ENCODE measurements at places on chromosomes 11 and 22.
A peak's percentile ranks its signal among the peaks of the same experiment; 100 is the strongest.

DNA sequence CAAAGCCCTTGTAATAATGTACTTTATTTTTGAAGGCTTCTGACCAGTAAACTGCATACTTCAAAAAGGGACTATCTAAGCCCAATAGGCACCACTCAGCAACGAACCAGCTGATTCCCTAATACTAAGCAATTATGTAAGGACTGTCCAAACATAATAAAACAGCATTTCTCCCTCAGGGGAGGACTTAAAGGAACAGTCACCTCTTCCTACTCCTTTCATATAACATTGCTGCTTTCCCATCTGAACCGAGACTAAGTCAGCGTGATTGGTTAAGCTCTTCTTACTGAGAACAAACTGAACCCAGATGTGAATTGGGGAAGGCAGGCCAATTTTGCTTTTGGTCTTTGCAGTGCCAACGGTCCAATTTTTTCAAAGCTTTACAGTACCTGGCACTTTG, 420.0 kb downstream of the METTL15 start:
- no peak for DNase-seq

DNA sequence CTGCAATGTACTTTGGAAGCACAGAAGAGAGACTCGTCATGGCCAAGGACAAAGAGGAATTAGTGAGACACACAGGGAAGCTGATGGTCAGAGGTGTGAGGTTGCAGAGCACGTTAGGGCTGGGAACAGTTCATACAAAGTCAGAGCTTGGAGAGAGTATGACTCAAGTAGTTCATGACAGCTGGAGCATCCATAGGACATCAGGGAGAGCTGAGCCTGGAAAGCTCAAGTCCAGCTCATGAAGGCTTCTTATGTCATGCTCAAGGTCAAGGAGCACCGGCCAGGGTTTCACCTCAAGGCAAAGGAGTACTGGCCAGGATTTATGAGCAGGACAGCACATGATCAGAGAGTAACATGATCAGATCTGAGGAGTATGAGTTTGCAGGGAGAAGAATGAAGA, 64.6 kb upstream of the CHST1 start:
- no peak for DNase-seq

DNA sequence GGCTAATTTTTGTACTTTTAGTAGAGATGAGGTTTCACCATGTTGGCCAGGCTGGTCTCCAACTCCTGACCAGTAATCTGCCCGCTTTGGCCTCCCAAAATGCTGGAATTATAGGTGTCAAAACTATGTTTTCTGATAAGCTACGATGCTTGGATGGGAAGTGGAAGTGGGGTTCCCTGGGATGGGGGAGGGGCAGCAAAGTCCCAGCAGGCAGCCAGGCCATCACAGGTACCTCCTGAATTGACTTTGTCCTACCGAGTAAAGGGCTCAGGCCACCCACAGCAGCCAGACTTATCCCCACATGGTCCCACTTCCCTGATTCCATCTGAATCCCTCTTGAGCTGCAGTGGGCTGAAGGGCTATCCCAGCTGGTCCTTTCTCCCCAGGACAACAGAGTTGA, 6.9 kb downstream of the FTH1 start:
- DNase-seq = no peak

- no peak for DNase-seq
Measured at GRCh38 chr11:34449013-34449412, 10.3 kb downstream of the CAT start.

GRCh38 chr22:46262449-46263215, 511 bp downstream of the PKDREJ start:
- DNase-seq = peak; percentile 9

- no peak for DNase-seq
Measured at GRCh38 chr11:6270584-6271246, 11.1 kb downstream of the CCKBR start.

DNA sequence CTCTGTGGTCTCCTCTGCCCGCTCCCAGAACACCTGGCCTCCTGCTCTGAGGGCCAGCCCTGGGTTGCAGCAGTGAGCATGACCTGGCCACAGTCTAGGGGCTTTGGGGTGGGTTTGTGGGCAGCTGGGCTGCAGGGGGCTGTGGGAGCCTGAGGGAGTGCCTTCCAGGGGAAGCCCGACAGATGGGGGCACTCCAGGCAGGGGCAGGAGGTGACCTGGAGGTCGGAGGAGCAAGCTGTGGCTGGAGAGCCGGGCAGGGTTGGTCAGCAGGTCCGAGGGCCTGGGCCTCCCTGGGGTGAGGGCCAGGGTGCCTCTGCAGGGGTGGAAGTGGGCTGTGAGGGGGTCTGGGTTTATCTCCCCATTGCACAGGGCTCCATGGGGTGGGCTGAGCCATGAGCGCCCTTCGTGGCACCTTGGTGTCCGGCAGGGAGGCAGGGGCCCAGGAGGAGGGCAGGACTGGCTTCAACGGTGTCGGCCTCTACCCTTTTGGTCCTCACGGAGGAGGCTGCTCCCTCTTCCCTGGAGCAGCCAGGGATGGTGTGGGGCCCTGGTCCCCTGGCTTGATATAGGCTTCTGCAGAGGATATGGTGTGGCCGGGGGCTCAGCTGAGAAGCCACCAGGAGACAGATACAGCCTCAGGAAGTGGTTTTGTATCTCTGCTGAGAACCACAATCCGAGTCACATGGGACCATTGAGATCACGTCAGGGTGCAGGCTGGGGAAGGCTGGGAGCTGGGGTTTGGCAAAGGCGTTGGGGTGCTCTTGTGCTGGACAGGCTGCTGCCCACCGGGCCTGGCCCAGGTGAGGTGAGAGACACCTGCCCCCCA, 22.3 kb downstream of the KCNQ1 start:
- DNase-seq = peak; percentile 26

- no peak for DNase-seq
Measured at GRCh38 chr11:78331711-78332110, 85.9 kb downstream of the GAB2 start.

- DNase-seq = no peak
Measured at GRCh38 chr22:50105208-50106100, 15.6 kb downstream of the MOV10L1 start.

DNA sequence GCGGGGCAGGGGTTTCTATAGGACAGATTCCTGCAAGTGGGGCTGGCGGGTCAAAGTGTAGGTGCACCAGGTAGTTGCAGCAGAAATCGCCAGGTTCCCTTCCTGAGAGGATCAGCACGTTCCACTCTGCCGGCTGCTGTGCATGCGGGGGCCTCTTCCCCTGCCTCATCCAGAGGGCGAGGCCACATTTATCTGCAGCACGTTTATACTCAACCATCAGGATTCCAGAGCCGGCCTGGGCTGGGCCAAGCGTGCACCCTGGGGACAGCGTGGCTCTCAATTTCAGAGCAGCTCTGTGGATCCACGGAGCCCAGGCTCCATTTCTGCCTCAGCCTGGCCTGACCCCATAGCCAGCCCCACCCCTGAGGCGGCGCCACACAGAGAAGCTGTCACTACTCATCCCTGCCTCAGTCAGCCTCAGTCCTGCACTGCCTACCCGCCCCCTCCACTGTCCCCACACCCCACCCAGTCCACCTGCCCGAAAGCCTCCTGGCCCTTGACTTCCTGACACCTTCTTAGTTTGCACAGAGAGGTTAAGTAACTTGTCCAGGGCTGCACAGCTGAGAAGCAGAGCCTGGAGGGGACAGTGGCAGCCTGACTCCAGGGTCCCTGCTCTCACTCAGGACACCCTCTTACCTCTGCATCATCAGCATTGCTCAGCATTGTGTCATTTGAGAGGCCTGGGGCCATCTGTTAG, 45.9 kb upstream of the RTL6 start:
- no peak for DNase-seq

DNA sequence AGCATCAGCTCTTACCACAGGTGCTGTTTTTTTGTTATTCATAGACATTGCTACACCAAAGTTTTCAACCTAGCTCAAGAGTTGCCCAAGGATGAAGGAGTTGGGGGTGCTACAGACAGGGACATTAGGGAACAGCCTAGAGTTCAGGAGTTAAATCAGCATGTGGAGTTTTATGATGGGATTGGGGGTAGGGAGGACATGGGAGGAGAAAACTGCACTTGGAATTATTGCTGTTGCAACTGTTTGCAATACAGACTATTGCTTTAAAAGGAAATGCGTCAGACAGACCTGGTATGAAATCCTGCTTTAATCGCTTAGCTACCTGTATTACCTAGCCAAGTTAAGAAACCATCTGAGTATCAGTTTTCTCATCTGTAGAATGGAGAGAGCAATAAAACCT, 6.3 kb downstream of the TMA7B start:
- no peak for DNase-seq

DNA sequence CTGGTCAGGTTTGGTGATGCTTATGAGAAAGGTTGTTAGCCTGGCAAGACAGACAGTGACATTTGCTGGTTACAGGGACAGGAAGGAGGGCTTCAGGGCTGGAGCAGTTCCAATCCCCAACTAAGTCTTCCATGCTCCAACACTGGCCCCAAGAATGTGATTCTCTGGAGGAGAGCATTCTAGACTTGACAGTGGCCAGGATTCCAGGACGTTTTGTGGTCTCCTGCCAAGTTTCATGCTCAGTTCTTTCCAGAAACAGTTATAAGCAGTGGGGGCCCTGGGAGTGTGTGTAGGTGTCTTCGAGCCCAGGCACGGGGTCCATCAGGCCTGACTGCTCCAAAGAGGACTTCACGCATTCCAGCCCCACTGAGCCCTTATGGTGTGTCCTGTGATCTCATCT, 8.9 kb upstream of the GRK3 start:
- DNase-seq = no peak

DNA sequence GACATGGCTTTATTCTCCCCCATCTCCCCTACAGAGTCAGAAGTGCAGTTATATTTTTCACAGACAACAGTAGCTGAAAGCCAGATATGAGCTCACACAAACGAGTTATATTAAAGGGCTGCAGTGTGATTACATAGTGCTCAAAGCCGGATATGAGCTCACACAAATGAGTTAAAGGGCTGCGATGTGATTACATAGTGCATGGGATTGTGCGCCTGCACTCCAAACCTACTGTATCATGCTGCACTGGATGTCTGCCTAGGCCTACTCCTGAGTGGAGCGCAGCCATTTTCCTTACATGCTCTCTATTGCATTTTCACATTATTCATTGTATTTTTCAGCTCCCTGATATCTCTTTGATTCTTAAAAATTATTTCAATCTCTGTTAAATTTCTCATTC, 414.6 kb upstream of the LARGE1 start:
- no peak for DNase-seq

GRCh38 chr11:66277471-66278362, at the start of gene CNIH2:
TSS of gene CNIH2 (plus strand) at chr11:66278175. CDS start at chr11:66278457, 282 bp downstream.
- DNase-seq = peak; percentile 46

- DNase-seq = no peak
Measured at GRCh38 chr11:110453684-110454354, 24.1 kb downstream of the FDX1 start.

GRCh38 chr11:117095284-117096161, 2.7 kb downstream of the SIK3 start:
- no peak for DNase-seq

- DNase-seq = no peak
Measured at GRCh38 chr11:113460469-113460868, 14.7 kb downstream of the DRD2 start.

DNA sequence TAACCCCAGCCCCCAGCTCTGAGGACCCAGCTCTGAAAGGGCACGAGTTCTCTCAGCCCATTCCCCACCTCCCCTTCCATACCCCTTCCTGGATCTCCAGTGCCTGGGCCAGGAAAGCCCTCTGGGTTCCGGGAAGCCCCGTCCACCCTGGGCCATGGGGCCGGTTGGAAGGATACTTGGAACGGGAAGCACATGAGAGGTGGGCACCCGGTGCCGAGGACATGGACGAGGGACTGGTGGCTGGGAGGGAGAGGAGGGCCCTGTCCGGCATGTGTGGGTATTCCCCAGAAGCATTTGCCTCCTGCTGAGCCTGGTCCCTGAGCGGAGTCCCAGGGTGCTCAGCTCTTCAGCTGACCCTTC, 5.2 kb upstream of the HINFP start:
- DNase-seq = no peak

GRCh38 chr11:93846411-93846810, 4.0 kb downstream of the VSTM5 start:
- no peak for DNase-seq

DNA sequence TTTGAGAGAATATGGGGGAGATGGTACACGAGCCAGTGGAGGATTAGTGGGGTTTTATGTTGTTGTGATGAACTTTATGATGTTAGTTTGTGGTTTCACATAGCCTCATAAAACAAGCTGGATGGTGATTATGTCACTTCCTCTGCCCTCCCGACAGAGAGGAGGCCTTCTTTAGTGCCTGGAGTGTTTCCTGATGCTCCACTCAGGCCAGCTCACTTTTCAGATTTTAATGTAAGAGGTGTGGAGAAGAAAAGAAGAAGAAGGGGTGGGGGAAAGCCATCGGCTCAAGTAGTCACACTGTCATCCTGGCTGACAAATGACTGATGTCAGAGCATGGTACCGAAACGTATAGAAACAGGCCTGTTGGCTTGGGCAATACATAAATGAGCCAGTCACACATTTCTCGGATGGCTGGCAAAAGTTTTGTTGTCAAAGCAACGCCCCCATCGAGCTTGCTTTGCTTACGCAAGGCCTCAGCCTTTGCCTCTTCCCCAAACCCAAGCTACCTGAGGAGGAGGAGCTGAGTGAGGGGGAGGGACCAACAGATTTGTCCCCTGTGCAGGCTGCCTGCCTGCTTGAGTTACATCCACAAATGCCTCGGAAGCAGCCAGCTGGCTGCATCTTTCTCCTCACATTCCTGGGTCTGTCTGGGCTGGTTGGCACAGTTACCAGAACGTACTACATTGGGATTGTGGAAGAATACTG, at the start of gene HEPHL1:
TSS of gene HEPHL1 (plus strand) at position 578 of the 705 bp plus-strand sequence. CDS start at position 593, 15 bp downstream.
- no peak for DNase-seq

DNA sequence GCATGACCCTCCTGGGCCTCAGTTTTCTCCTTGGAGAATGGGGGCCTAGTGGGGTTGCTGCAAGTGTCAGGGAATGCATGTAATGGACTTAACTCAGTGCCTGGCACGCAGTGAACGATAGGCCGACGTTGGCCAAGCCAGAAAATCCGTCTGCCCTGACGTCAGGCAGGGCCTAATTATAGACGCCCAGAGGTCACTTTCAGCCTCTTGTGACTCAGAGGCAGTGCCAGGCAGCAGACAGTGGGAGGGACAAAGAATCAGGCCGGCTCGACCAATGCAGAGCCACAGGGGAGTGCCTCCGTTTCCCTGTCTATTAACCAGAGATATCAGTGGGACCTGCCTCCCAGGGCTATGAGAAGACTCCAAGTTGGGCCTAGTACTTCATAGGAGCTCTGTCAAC, 115.0 kb downstream of the MN1 start:
- no peak for DNase-seq

All from activated CD4-positive, alpha-beta T cell treated with anti-CD3 and anti-CD28 coated beads, Interleukin-2, amount 50 U/mL, for 1 hour (primary cell).